RKO (cell line): ENCODE measurements at places on chromosomes 6 and 20.

DNA sequence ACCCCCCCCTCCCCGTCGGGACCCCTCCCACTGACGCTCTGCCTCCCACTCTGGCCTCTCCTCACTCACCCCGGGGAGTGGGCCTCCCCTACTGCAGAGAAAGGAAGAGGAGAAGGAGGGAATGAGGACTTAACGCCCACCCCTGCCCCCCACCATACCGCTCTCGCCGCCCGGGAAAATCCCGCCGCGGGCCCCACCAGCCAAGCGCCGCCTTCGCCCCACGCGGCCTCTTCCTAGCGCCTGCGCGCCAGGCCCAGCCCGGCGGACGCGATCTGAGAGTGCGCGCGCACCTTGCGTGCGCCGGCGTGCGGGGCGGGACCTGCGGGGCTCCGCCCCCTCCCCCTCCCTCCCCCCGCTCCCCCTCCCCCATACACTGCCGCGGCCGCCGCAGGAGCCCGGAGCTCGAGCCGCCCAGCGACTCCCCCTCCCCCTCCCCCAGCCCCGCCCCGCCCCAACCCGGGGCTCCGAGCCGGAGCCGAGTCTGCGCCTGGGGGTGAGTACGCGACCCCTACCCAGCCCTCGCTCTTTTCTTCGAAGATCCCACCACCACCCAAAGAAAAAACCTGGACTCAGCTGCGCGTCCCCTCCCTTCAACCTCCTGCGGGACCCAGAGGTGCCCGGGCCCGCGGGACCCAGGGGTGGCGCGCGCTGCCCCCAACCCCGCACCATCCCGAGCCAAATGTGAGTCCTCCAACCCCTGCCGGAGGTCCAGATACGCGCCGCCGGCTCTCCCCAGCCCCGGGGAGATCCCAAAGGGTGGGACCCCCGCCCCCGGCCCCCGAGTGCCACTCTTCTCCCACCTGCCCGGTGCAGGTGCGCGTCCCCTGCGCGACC, at the start of the genes MRPL14 and TMEM63B:
TSS of gene MRPL14 (minus strand) at position 267 of the 834 bp plus-strand sequence. CDS start 10,841 bp downstream, outside the sequence.
TSS of gene TMEM63B (plus strand) at position 369 of the 834 bp plus-strand sequence. CDS start 7,031 bp downstream, outside the sequence.
- peak; percentile 84 for DNase-seq

DNA sequence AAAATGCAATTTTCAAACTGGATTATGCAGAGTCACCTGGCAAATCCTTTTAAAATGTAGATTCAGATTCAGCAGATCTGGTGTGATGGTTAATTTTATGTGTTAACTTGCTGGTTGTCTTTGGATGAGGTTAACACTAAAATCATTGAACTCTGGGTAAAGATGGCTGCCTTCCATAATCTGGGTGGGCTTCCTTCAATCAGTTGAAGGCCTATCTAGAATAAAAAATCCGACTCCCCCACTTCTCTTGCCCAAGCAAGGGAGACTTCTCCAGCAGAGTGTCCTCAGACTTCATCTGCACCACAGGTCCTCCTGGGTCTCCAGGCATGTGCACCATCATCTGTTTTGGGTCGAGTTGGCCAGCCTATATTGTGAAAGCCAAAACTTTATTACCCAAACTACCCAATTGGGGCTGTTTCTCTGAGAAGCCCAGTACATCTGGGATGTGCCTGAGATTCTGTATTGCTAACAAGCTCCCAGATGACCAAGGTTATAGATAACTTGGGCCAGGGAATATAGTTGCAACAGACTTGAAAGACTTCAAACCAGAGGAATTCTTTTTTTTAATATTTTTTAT, 1.6 kb upstream of the SLC17A5 start:
- DNase-seq: no peak

GRCh38 chr6:168964138-168964835, 289.4 kb downstream of the THBS2 start:
- DNase-seq: no peak

- no peak for DNase-seq
These were observed 188.5 kb downstream of the ZNF217 start for GRCh38 chr20:53405139-53405538.

DNA sequence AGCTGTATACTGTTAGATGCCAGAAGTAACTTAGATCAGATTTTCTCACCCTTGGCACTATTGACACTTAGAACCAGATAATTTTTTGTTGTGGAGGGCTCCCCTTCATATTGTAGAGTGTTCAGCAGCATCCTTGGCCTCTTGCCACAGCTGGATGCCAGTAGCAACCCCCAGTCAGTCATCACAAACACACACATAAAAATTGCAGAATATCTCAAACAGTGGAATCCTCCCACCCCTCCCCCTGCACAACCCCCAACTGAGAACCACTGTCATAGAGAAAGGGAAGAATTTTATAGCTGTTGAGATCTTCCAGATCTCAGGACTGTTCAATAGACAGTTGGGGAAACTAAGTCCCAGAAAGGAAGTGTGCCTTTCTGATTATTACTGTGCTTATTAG, 81.2 kb upstream of the VSTM2L start:
- DNase-seq: no peak
